ENCODE measurements at places on chromosomes 1 and 21.

DNA sequence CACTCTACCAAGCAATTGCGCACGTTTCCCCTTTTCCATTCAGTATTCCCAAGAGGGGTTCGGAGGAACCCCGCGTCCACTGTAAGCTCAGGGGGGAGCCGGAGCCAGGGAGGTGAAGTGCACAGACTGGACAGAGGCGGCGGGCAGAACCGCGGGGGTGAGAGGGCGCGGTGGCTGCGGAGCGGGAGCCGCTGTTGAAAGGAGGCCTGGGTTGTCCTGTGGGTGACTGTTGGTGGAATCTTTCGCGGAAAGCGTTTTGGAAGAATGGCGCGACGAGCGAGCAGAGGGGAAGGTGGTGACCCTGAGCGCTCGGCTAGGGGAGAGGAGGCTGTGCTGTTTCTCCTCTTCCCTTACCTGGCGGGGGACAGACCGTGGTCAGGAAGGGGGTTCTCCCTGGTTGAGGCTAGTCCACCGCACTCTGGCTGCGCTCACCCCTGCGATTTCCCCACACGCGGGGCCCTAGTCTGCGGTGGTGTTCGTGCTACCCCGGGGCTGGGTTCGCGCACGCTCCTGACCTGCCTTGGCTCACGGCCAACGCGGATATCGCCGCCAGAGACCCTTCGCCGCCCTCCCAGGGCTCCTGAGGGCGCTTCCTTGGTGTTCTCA lies 92.8 kb downstream of the PRKAB2 start:
- no peak for DNase-seq

- DNase-seq, result no peak
These were observed 25.9 kb upstream of the DDOST start for GRCh38 chr1:20686883-20687725.

GRCh38 chr1:59604191-59604590 lies 210.6 kb upstream of the HOOK1 start:
- DNase-seq, result no peak

GRCh38 chr1:7042322-7043190 lies 257.3 kb downstream of the CAMTA1 start:
- DNase-seq, result peak; percentile 57

DNA sequence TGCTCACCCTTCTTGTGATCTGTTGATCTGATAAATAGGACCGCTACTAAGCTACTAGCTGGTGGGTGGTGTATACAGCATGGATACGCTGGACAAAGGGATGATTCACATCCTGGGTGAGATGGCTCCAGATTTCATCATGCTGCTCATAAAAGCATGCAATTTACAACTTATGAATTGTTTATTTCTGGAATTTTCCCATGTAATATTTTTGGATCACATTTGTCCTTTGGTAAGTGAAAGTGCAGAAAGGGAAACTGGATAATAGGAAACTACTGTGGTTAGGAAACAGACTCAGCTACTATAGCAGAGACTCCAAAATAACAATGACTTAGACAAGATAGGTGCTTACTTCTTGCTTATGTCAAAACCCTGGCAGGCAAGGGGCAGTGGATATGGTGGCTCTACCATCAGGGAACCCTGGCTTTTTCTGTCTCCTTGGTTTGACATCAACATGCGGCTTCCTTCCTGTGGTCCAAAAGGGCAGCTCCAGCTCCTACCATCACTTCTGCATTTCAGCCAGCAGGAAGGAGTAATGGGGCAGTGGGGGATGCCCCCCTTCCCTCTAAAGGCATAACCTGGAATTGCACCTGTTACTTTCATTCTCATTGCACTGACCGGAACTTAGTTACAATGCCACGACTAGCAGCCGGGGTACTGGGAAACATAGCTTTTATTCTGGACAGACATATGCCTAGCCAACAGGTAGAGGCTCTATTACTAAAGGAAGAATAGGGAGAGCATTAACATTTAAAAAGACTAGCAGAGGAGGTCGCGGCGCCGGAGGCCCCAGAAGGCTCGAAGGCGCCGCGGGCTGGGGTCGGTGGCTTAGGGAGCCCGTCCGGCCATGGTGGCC lies 13.8 kb upstream of the AK2 start:
- peak; percentile 46 for DNase-seq

- peak; percentile 3 for DNase-seq
These were observed 661.8 kb upstream of the CXADR start for GRCh38 chr21:16851054-16851453.

- DNase-seq, result no peak
These were observed 80.8 kb downstream of the PIK3CD start for GRCh38 chr1:9732123-9732971.

- DNase-seq, result no peak
These were observed 74.2 kb downstream of the ST3GAL3 start for GRCh38 chr1:43781574-43781973.

DNA sequence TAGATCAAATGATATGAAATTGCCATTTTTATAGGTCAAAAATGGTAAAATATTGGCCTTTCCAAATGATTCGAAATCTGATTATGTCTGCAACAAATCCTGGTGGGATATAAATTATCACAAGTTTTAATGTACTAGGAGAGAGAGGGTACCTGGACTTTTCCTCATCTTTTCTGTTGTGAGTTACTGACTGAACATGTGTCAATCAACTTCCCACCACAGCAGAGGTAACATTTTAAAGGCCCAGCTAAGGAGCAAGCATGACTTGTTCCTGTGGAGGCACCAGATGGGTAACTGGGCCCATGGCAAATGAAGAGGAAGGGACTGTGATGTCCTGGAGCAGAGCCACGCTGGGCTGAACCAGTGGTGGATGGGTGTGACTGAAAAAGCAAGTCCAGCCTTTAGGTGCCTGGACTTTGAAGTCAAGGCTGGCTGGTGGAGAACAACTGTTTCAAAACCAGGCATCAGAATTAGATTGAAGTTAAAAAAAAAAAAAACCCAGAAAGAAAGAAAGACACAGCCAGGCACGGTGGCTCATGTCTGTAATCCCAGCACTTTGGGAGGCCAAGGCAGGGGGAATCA lies 6.6 kb downstream of the MR1 start:
- DNase-seq, result no peak

DNA sequence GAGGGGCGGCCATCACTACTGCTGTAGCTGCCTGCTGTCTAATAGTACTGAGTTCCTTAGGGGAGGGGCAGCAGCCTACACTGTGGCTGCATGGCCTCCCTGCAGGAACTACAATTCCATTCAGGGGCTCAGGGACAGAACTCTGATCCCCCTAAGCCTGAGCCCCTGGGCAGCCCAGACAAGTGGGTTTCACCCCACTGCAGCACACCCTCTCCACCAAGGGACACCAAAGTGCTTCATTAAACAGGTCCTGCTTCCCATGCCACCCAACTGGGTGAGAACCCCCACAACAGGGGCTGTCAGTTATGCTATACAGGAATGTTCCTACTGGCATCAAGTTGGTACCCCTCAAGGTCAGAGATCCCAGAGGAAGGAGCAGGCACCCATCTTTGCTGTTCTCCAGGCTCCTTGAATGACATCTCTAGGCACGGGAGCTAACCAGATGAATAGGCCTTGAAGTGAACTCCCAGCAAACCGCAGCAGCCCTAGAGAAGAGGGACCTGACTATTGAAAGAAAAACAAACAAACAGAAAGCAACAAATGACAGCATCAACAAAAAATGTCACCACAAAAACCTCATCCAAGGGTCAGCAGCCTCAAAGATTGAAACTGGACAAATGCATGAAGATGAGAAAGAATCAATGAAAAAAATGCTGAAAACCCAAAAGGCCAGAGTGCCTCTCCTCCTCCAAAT lies 437.4 kb downstream of the NUF2 start:
- no peak for DNase-seq

DNA sequence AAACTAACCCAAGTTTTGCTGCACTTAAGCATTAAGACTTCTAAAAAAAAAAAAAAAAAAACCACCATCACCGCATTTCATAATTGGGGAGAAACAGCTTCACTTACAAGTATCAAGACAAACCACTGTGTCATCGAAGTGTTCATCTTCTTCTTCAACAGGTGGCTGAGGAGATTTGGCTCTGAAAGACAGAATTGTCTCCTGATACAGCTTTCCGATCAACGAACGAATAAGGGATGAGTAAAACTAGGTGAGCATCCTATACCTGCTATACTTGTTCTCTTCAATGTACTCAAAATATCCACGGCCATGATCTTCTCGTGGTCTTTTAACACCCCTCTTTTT lies 2.0 kb downstream of the HNRNPU start:
- DNase-seq, result peak; percentile 64

GRCh38 chr1:150154143-150154542 lies 4.4 kb downstream of the PLEKHO1 start:
- no peak for DNase-seq

DNA sequence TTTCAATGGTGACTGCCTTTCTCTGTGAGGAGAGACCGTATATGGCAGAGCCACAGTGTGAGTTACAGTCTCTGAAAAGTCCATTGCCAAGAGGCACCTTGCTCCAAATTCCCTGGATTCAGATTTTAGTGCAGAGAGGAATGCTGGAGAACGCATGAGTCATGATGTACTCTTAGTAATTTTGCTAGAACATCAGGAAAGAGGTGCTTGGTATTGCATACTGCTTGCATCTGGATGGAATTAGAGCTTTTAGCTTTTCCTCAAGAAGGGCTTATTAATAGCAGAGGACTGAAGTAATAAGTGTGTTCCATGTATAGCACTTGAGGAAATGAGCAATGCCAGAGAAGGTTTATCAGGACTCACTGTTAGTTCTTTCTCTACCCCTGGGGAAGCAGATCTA lies 40.5 kb upstream of the AKT3 start:
- no peak for DNase-seq

DNA sequence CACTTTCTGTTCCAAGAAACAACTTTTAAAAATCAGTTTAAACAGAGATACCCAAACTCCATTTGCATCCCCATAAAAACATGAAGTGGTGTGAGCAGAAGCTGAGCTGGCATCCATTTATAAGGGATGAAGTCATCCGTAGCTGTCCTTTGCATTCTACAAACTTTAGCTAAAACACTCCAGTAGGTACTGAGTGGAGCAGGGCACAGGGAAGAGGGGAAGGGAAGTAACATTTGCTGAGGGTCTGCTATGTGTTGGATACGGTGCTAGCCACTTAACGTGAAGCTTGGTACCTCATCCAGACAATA lies 32.9 kb downstream of the VWA5B1 start:
- DNase-seq, result no peak

- DNase-seq, result no peak
These were observed 108.4 kb downstream of the ROR1 start for GRCh38 chr1:63882048-63882704.

GRCh38 chr1:87121711-87122163 lies 206.9 kb upstream of the LMO4 start:
- no peak for DNase-seq
